Left ventricle myocardium superior (tissue), 1 donor: ENCODE measurements at places on chromosomes 4 and X. TPM values are rescaled to one million over a fixed set of nuclear protein-coding genes. Genes with fewer than 3 reads are reported as not detected.

MSX1 gene
- 4.1 TPM for total RNA-seq

CPEB2 gene
- total RNA-seq = 24.3 TPM

ARSJ gene
- 0.59 TPM for total RNA-seq

ARX gene
- not detected for total RNA-seq

ANOS1 gene
- 5.8 TPM for total RNA-seq

PDE5A gene
- total RNA-seq = 7.6 TPM

FOXR2 gene
- total RNA-seq = not detected

STATH gene
- not detected for total RNA-seq

GUCY1A1 gene
- total RNA-seq = 106 TPM

PGAM4 gene
- not detected for total RNA-seq

SSX4B gene
- not detected for total RNA-seq

CCSER1 gene
- total RNA-seq = 13.3 TPM

RAB9A gene
- 25.1 TPM for total RNA-seq

NIPAL1 gene
- total RNA-seq = 0.07 TPM

SRPK3 gene
- 43.6 TPM for total RNA-seq

USP17L15 gene
- not detected for total RNA-seq

CXCL3 gene
- 1.3 TPM for total RNA-seq

TBC1D25 gene
- total RNA-seq = 15.4 TPM

TEX13D gene
- not detected for total RNA-seq

BEX1 gene
- 0.50 TPM for total RNA-seq

IL2 gene
- not detected for total RNA-seq

NOCT gene
- 10.1 TPM for total RNA-seq

CEP135 gene
- total RNA-seq = 2.5 TPM

WAS gene
- total RNA-seq = 2.6 TPM

HSFX2 gene
- not detected for total RNA-seq

TECRL gene
- total RNA-seq = 1,256 TPM

GATB gene
- total RNA-seq = 142 TPM

PPARGC1A gene
- total RNA-seq = 97.2 TPM

PPEF2 gene
- total RNA-seq = not detected

MYOZ2 gene
- 792 TPM for total RNA-seq

DCAF12L1 gene
- not detected for total RNA-seq

CXCL13 gene
- not detected for total RNA-seq

DGKK gene
- not detected for total RNA-seq

ITIH6 gene
- not detected for total RNA-seq

AR gene
- total RNA-seq = 25.2 TPM

GUCY1B1 gene
- 31.3 TPM for total RNA-seq

TRIM75 gene
- total RNA-seq = not detected

CT55 gene
- not detected for total RNA-seq

HSD17B13 gene
- total RNA-seq = 0.15 TPM

MCTS1 gene
- 32.7 TPM for total RNA-seq

SSX2 gene
- total RNA-seq = not detected

RNF150 gene
- 57.1 TPM for total RNA-seq

NEUROG2 gene
- not detected for total RNA-seq

NR3C2 gene
- 22.6 TPM for total RNA-seq
